Germinal center (tissue), 1 donor: ENCODE measurements at places on chromosomes 1 and 21.
A peak's percentile ranks its signal among the peaks of the same experiment; 100 is the strongest.

- DNase-seq, result no peak
Measured at GRCh38 chr1:189237008-189237407, 1240.7 kb downstream of the BRINP3 start.

GRCh38 chr1:78113156-78113916, 67.6 kb downstream of the GIPC2 start:
- DNase-seq, result no peak

DNA sequence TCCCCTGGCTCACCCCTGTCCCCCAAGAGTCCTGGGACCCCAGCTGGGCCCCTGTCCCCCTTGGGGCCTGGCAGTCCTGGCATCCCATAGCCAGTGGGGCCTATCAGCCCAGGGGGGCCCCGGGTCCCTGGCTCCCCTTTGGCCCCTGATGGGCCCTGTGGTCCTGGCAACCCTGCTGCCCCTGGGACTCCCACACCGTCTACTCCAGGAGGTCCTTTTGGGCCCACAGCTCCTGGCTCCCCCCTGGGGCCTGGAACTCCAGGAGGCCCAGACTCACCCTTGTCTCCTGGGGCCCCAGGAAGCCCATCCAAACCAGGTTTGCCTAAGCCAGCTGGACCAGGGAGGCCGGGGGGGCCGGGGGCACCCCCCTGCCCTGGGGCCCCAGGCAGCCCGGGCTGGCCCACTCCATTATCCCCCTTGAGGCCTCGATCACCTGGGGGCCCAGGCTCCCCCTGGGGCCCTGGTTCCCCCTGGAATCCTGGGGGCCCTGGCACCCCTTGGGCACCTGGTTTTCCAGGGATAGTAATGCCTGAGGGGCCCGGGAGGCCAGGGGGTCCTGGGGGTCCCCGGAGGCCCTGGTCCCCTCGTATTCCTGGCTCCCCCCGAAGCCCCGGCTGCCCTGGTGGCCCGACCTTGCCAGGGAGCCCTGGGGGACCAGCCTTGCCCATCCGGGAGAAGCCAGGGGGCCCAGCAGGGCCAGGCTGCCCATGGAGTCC, 10.1 kb downstream of the ADPRS start:
- no peak for DNase-seq

DNA sequence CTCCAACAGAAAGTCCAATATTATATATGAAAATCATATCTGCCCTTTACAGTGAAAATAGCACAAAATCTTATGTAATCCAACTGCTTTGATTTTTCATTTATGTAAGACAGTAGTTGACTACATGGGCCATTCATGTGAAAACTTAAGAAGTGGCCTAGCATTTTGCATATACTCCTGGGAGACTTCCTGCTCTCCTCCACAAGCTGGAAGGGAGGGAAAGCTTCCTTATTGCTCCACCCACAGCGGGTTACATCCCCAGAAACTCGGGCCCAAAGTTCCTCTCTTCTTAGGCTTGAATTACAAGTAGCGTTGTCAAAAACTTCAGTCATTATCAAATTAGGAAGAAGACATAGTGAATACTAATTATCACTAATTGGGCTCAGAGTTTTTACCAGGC, 29.2 kb downstream of the FYB2 start:
- no peak for DNase-seq

- DNase-seq, result no peak
Measured at GRCh38 chr1:33864460-33865389, 846 bp downstream of the HMGB4 start.

- no peak for DNase-seq
Measured at GRCh38 chr1:151618470-151618869, 6.6 kb downstream of the SNX27 start.

DNA sequence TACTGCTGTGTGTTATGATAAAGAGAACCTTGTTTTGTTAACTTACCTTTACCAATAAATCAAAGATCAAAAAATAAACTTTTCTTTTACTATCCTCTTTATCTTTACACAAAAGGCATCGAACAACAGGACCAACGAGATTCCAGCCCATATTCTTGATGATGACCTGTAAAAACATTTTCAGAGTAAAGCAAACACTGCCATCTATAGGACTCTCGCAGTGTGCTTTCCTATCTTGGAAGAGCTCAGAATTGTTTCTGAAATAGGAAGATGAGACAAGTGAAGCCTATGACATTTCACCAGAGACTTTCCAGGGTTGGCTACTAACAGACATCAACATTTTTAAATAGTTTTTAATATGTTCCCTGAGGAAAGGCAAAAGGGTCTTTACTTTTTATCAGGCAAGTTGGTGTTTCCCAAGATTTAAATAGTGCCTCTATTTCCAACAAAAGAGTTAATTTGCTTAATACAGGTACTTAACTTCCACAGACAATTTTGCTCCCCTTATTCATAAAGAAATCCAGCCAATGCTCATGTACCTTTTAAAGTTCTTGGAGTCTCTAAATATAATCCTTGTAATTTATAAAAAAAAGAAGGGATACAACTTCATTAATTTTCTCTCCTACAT, 7.3 kb downstream of the GLMN start:
- DNase-seq, result no peak

GRCh38 chr1:226662642-226663326, 76.3 kb downstream of the ITPKB start:
- peak; percentile 87 for DNase-seq

DNA sequence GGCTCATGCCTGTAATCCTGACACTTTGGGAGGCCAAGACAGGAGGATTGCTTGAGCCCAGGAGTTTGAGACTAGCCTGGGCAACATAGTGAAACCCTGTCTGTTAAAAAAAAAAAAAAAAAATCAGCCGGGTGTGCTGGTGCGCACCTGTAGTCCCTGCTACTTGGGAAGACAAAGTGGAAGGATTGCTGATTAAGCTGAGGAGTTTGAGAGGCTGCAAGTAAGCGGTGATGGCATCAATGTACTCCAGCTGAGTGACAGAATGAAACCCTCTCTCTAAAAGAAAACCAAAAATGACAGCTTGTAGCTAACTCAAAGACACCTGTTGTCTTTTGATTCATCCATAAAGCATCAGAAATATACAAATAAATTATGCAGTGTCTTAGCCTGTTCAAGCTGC, 31.8 kb downstream of the SIPA1L2 start:
- DNase-seq, result no peak

- DNase-seq, result no peak
Measured at GRCh38 chr21:30336596-30336995, 898 bp downstream of the KRTAP27-1 start.

DNA sequence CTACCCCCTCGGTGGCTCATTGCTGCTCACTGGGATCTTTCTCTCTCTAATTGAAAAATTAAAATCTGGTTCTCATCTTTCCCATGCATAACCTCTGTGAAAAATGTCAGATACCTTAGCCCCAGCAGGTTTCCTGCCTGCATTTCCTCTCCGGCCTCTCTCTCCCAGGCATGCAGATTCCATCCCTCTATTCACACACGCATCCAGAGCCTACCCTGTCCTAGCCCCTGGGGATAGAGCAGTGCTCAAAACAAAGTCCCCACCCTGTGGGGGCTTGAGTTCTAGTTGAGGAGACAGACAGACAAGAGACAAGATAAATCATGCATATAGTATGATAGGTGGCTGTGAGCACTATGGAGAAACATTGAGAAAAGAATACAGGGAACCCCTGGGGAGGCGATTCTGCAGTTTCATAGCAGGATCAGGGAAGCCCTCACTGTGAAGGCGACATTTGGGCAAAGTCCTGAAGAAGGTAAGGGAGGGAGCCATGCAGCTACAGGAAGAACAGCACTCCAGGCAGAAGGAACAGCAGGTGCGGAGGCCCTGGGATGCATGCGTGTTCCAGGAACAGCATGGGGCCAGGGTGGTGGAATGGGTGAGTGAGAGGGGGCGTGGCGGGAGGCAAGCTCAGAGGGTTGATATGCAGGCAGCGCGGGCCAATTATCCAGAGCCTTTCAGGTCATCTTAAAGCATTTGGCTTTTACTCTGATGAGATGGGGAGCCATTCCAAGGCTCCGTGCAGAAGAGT, 3.5 kb upstream of the BSND start:
- no peak for DNase-seq

GRCh38 chr1:165288350-165289120, 68.0 kb downstream of the LMX1A start:
- no peak for DNase-seq
